Tibial nerve (tissue), 4 donors: ENCODE measurements at places on chromosomes 1 and 21. TPM values are rescaled to one million over a fixed set of nuclear protein-coding genes. Genes with fewer than 3 reads are reported as not detected.

The AADACL4 gene
- not detected for total RNA-seq

The KLHDC9 gene
- total RNA-seq, result 7.9 TPM

The LRRC39 gene
- 0.44 TPM for total RNA-seq

The LENEP gene
- not detected for total RNA-seq

The MYBPH gene
- total RNA-seq, result not detected

The RIIAD1 gene
- total RNA-seq, result not detected

The ZFP69B gene
- 2.3 TPM for total RNA-seq

The RPE65 gene
- not detected for total RNA-seq

The SERPINC1 gene
- not detected for total RNA-seq

The CHAF1B gene
- 1.2 TPM for total RNA-seq

The IL22RA1 gene
- total RNA-seq, result not detected

The PDZK1IP1 gene
- 1.5 TPM for total RNA-seq

The LEPROT gene
- total RNA-seq, result 68.6 TPM

DNA sequence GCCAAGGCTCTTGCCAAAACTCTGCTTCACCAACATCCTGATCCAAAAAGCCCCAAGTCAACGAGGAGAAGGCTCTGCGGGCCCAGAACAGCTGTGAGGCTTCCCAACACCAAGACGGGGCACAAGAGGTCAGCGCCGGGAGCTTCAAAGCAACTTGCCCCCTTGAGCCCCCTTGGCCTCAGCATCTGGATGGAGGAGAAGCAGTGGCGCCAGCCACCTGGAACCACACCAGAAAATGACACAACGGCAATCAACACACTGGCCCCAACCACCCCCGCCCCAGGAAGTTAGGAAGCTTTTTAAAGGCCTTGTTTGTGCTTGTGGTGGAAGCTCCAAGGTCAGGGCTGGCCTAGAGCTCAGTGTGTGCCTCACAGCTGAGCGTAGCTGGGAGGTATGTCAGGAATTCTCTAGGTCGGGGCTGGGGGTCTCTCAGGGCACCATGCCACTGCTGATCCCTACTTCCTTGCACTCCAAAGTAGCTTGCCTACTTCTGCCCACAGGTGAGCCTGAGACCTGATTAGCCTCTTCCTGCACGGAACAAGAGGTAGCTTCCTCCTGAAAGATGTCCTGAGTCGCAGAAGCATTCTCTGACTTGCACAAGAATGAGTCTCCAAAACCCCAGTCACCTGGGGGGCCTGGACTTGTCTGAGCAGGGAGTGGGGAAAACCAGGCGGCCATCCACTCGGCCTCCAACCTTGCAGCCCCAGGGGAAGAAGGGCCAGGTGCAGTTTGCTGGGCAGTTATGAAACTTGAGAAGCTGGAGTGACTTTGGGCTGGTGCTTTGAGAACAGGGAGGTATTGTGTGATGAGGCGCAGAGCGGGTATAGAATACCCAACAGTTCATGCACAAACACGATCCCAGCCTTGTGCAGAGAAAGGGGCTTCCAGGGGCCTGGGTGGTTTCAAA lies 9.7 kb upstream of the SRP9 start:
- no peak overlapping the region for H3K4me3 ChIP-seq
- H3K36me3 ChIP-seq, result no peaks in the 10 kb centered on the region
- no peaks in the 10 kb centered on the region for H3K27me3 ChIP-seq
- DNase-seq, result peak; percentile 61
- peak overlapping the region; percentile 35 for H3K27ac ChIP-seq

DNA sequence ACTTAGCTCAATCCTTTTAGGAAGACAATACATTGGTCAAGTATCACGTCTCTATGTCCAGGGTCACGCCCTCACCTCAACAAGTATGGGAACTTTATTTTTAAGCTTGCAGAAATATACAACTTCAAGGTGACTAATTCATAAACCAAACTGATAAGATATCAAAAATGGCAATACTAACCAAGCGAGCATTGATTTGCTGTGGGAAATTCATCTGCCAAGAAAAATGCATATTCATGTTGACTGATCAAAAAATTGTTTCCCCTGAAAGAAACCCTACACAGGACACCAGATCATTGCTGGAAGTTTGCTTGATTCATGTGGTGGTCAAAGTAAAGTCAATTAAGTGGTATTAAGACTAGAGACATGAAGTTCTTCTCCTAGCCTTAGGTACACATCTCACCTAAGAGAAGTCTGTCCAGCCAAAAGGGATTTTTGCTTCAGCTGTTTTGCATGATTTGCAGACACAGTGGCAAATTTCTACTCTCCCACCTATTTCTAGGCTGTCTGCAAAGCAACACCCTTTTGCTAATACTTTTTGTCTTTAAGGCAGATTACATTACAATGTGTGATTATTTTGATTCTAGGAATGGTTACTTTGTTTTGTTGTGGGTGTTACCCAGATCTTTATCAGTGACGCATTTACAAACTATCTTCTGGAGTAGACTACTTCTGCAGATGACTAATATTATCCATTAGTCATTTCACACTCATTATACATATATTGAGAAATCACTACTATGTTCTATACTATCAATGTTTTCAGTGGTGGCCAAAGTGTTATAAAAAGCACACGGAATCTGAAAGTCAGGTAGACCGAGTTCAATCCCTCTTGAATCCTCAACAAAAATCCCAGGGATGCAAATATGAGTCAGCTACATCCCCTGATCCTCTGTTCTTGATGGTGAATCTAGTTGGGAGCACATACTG lies 12.4 kb downstream of the SAMSN1 start:
- DNase-seq, result no peak
- no peaks in the 10 kb centered on the region for H3K4me1 ChIP-seq
- no peaks in the 10 kb centered on the region for H3K27me3 ChIP-seq

DNA sequence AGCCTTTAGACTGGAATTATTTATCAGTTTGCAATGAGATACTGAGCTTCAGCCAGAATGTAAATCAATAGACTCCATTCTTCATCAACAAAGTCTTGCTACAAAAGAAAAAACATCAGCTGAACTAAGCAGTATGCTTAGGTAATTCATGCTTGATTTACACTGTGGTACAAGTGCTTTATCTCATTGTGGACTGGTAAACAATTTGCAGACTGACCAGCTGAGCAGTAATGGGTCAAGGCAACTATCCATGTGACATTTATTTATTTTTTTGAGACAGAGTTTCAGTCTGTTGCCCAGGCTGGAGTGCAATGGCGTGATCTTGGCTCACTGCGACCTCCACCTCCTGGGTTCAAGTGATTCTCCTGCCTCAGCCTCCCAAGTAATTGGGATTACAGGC lies 39.8 kb upstream of the SYT2 start:
- no peaks in the 10 kb centered on the region for H3K27me3 ChIP-seq
- H3K4me3 ChIP-seq, result no peak overlapping the region
- no peak for DNase-seq
- no peak overlapping the region for H3K27ac ChIP-seq
- H3K4me1 ChIP-seq, result no peaks in the 10 kb centered on the region

DNA sequence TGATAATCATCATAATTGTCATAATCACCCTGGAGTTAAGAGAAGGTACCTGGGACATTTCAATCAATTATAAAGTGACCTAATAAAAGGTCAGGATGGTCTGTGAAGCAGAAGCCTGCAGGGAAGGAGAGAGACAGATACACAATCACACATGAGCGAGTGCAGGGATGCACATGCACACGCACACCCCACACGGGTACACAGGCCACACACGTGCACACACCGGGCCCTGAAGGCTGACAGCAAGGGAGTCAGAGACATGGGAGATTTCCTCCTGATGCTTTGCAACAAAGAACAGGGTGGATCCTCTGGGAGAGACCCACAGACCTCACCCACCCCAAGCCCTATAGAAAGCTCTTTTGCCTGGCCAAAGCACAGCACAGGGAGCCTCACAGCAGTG lies 82.3 kb upstream of the ZC3H12A start:
- no peak for DNase-seq
- no peaks in the 10 kb centered on the region for H3K36me3 ChIP-seq
- no peak overlapping the region for H3K4me3 ChIP-seq

- DNase-seq, result no peak
- no peaks in the 10 kb centered on the region for H3K36me3 ChIP-seq
- no peak overlapping the region for H3K4me3 ChIP-seq
- H3K27ac ChIP-seq, result no peak overlapping the region
Observed at GRCh38 chr1:228650141-228650540, 85.1 kb upstream of the RHOU start.

- no peak overlapping the region for H3K4me3 ChIP-seq
- H3K27ac ChIP-seq, result no peak overlapping the region
- no peaks in the 10 kb centered on the region for H3K4me1 ChIP-seq
- no peaks in the 10 kb centered on the region for H3K27me3 ChIP-seq
Observed at GRCh38 chr1:36859926-36860325, 174.4 kb downstream of the GRIK3 start.

GRCh38 chr1:115432061-115432460 lies 94.0 kb upstream of the NGF start:
- H3K27ac ChIP-seq, result no peak overlapping the region
- peaks cover 6% of the 10 kb centered on the region for H3K4me1 ChIP-seq
- H3K36me3 ChIP-seq, result no peaks in the 10 kb centered on the region

- no peaks in the 10 kb centered on the region for H3K36me3 ChIP-seq
- no peaks in the 10 kb centered on the region for H3K27me3 ChIP-seq
- DNase-seq, result peak; percentile 97
- peaks cover 22% of the 10 kb centered on the region for H3K4me1 ChIP-seq
- H3K4me3 ChIP-seq, result peak within 1 kb of the TSS; percentile 92
Observed at GRCh38 chr21:29073222-29074006, at the start of gene CCT8. Gene CCT8 (minus strand): TSS chr21:29073648. CDS start chr21:29073590, 58 bp downstream.

GRCh38 chr21:34705011-34705410 lies 36.2 kb downstream of the CLIC6 start:
- no peak overlapping the region for H3K4me3 ChIP-seq
- no peak for DNase-seq
- peaks cover 30% of the 10 kb centered on the region for H3K4me1 ChIP-seq
- peak overlapping the region; percentile 80 for H3K27ac ChIP-seq

DNA sequence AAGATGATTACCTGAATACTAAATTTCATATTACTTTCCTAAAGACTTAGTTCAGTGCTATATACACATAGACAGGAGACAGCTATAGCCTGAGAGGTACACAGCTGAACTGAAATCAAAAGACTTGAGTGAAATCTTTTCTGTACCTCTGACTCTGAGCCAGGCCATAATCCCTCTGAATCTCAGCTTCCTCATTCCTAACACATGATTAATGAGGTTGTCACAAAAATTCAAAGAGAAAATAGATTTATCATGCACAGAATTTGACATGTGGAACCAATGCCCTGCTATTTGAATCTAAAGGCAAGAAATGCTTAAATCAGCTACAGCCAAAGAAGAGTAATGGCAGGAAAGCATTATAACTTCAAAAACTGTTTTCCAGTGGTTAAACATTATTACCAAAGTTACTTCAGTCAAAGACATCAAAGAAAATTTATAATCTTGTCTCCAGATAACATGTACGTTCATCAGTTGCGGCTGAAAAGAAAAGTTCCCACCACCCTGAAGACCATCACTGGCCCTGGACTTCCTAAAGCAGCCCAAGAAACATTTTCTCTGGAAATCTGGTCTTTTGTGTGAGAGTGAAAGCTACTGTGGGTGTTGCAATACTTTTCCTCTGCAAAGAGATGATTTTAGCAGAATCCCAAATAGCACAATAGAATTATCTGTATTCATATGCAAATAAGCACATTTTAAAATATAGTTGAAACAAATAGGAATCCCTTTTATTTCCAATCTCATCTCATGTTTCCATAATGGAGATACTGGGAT lies 13.8 kb upstream of the ATP1A1 start:
- no peak overlapping the region for H3K27ac ChIP-seq
- no peaks in the 10 kb centered on the region for H3K4me1 ChIP-seq
- H3K4me3 ChIP-seq, result no peak overlapping the region
- no peaks in the 10 kb centered on the region for H3K27me3 ChIP-seq
- no peaks in the 10 kb centered on the region for H3K36me3 ChIP-seq

DNA sequence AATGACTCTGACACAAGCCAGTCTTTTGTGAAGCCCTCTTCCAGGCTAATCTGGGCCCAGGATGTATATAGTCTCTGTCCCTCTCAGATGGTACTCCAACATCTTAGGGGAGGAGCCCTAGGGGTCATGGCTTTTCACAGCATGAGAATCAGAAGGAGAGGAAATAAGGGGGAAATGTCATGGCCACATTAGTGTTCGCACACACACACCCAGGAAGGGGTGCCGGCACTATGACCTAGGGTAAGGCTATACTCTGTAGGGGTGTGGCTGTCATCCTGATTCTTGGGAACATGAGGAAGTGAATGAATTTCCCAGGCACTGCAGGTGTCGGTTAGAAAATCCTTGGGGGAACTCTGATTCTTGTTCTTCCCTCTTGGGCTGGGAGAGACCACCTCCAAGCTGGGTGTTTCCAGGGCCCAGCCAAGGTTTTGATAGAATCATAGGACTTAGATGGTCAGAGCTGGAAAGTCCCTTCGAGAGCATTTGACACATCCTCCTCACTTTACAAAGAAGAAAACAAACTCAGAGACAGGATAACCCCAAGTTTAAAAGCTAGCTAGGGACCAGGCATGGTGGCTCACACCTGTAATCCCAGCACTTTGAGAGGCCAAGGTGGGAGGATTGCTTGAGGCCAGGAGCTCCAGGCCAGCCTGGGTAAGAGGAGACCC lies 22.0 kb downstream of the GFI1 start:
- H3K4me3 ChIP-seq, result no peak overlapping the region
- no peaks in the 10 kb centered on the region for H3K36me3 ChIP-seq
- no peaks in the 10 kb centered on the region for H3K27me3 ChIP-seq
- no peak for DNase-seq
- no peaks in the 10 kb centered on the region for H3K4me1 ChIP-seq
- H3K27ac ChIP-seq, result no peak overlapping the region

DNA sequence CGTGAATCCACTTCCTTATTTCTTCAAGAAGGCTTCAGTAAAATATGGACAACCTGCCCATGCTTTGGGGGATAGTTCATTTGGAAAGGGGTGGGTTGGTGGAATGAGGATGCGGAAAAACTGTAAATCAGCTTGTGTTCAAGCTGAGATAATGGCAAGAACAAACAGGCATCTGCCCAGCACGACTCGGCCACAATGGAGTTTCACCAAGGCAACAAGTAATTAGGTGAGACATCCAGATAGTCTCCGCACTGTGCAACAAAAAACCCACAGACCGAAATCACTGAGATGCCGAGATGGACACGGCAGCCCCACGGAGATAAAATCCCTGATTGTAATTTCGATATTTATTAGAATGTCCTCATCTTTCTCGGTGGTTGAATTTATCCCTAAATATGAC lies 455.2 kb downstream of the AJAP1 start:
- H3K27ac ChIP-seq, result no peak overlapping the region
- DNase-seq, result no peak
- H3K36me3 ChIP-seq, result no peaks in the 10 kb centered on the region
- no peak overlapping the region for H3K4me3 ChIP-seq
- H3K27me3 ChIP-seq, result no peaks in the 10 kb centered on the region

- no peaks in the 10 kb centered on the region for H3K36me3 ChIP-seq
- peaks cover 12% of the 10 kb centered on the region for H3K4me1 ChIP-seq
- no peak for DNase-seq
- H3K4me3 ChIP-seq, result no peak overlapping the region
- no peak overlapping the region for H3K27ac ChIP-seq
- no peaks in the 10 kb centered on the region for H3K27me3 ChIP-seq
Observed at GRCh38 chr21:17269760-17270159, 243.1 kb upstream of the CXADR start.
